ENCODE measurements at places on chromosomes 3 and 15.

GRCh38 chr3:120192159-120192558 lies 92.9 kb downstream of the GPR156 start:
- DNase-seq: no peak

- DNase-seq: no peak
These were observed 3.9 kb downstream of the RRP9 start for GRCh38 chr3:51937611-51938450.

- DNase-seq: no peak
These were observed 539.4 kb downstream of the IGSF11 start for GRCh38 chr3:118495206-118495605.

DNA sequence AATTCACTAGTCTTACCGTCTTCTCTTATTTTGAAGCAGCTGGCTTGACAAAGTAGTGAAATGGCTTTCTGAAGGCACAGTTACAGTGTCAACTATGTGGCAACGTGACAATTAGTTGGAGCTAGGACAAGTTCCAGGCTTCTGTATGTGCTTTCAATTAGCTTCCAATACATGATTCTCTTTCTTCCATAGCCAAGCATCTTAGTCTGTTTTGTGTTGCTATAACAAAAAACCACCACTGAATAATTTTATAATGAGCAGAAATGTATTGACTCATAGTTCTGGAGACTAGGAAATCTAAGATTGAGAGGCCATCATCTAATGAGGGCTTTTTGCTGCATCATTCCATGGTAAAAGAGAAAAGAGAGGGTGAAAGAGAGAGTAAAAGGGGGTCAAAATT lies 365.1 kb upstream of the PLSCR5 start:
- DNase-seq: no peak

- no peak for DNase-seq
These were observed 31.9 kb downstream of the UBE2E1 start for GRCh38 chr3:23837691-23838090.

DNA sequence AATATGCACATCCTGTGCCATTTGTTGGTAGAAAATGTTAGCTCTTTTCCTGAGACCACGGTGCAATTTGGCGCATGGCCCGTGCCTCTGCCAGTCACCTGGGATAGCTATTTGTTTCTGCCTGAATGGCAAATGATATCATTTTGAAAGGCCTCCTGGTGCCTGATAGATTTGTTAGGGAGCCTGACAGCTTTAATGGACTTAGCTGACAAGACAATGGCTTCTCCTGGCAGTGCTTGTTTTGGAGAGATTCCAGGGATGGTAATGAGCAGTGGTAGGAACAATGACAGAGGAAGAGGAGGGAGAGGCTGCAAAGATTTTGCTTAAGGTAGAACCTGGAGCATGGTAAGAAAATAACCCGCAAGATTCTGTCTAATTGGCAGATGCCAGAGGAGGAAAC lies 268.5 kb downstream of the CLSTN2 start:
- peak; percentile 70 for DNase-seq

DNA sequence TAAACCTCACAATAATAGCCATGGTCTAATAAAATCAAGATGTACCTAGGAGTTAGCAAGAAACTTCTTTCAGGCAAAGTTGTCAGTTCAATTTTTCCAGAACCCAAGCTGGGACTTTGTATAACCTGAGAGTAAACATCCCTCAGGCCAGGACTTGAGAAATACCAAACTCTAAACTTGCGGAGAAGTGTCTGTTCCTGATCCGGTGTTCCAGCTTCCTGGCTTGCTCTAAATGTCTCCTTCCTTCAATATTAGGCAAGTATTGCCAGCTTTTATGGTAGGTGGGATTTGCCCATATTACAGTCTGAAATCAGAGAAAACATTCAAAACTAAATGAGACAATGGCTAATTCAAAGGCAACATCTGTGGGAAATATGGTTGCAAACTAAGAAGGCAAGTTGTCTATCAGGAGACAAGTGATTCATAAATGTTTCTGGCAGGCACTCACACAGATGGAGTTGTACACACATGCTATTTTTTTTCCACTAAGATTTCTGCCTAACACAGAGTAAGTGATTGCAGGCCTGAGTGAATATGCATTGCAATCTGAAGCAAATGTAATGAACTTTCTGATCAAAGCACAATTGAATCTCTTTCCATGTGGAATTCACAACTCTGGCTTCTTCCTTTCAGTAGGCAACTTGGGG lies 88.3 kb upstream of the COL8A1 start:
- no peak for DNase-seq

DNA sequence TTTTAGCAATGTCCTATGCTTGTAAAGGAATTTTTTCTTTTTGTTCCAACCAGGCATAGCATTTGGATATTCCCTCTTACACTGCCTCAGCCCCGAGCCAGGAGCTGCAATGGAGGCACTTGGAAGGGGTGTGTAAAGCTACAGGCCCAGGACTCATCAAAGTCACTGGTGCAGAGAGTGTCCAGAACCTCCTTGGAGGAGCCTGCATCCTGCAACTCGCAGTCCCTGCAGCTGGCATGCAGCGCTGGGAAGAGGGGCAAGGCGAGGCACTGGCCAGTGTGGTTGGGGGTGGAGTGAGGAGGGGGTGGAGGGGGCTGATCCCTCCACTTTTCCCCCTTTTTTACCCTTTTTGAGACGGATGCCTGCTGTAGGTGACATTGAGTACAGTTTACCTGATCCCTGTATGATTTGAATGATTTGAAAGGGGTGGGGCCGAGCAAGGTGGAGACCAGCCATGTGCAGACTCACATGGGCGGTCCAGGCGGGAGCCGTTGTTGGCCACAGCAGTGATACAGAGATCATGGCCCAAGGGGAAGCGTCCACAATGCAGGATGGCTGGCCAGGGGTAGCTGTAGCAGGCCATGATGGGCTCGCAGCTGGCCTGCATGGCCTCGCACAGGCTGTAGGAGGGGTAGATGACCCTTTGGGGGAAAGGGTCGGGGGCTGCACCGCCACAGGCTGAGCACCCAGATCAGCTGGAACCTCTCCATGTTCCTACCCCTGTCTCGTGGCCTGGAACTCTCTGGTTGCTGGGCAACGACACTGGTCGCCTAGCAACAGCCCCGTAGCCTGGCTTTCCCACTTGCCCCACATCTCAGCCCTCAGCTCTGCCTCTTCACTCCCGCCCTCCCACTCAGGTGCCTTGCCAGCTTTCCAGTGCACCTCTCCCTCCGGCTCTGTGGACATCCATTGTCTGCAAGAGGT lies 7.9 kb downstream of the P4HTM start:
- DNase-seq: peak; percentile 58

GRCh38 chr3:186849374-186849975 lies 7.0 kb downstream of the ADIPOQ start:
- DNase-seq: peak; percentile 76

- DNase-seq: peak; percentile 26
These were observed 150.5 kb downstream of the CFAP20DC start for GRCh38 chr3:58899159-58899952.

DNA sequence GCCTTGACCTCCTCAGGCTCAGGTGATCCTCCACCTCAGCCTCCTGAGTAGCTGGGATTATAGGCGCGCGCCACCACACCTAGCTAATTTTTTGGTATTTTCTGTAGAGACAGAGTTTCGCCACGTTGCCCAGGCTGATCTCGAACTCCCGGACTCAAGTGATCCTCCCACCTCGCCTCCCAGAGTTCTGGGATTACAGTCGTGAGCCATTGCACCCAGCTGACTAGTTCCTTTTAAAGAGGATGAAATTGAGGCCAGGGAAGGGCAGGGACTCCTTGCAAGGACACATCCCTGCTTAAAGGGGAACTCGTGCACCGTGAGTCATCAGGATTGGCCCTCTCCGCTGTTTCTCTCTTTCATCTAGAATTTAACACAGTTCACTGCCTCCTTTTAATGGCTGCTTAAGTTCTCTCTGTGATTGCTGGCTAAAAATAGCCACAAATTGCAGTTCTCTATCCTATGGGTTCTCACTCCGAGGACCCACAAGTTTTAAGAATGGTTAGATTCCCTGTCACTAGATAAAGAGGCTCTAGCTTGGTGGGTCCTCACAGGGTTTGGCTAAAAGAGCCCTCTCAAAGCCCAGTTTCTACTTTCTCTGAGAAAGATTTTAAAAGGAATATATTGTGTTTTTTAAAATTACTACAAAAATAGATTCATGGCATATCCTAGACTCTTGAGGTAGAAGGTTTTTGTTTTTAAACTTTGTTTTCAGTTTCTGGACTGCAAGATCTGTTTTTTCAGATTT lies 1.4 kb downstream of the CRTAP start:
- DNase-seq: peak; percentile 51

- peak; percentile 65 for DNase-seq
These were observed 22.4 kb downstream of the IGDCC3 start for GRCh38 chr15:65355173-65355987.

GRCh38 chr15:90609242-90610180 lies 79.8 kb downstream of the CRTC3 start:
- DNase-seq: peak; percentile 53

GRCh38 chr3:21524133-21524532 lies 226.9 kb downstream of the ZNF385D start:
- no peak for DNase-seq

GRCh38 chr15:75776065-75776423 lies 63.4 kb upstream of the CSPG4 start:
- DNase-seq: peak; percentile 96

GRCh38 chr3:197518881-197519421 lies 36.8 kb downstream of the BDH1 start:
- no peak for DNase-seq

Measured in mesendoderm (in vitro differentiated cells).